Heart right ventricle (tissue), 16 donors: ENCODE measurements at places on chromosomes 7 and 10. TPM values are rescaled to one million over a fixed set of nuclear protein-coding genes. Genes with fewer than 3 reads are reported as not detected.
A peak's percentile ranks its signal among the peaks of the same experiment; 100 is the strongest.

The RELN gene
- total RNA-seq, result 0.62 TPM

The PAX2 gene
- total RNA-seq, result not detected

The SSBP1 gene
- total RNA-seq, result 110 TPM

The VGF gene
- not detected for total RNA-seq

The PRLHR gene
- not detected for total RNA-seq

- peaks cover 5% of the 10 kb centered on the region for H3K4me1 ChIP-seq
- no peak overlapping the region for H3K4me3 ChIP-seq
- no peak overlapping the region for H3K27ac ChIP-seq
These were observed 5.2 kb upstream of the HTR7 start for GRCh38 chr10:90862908-90863514.

DNA sequence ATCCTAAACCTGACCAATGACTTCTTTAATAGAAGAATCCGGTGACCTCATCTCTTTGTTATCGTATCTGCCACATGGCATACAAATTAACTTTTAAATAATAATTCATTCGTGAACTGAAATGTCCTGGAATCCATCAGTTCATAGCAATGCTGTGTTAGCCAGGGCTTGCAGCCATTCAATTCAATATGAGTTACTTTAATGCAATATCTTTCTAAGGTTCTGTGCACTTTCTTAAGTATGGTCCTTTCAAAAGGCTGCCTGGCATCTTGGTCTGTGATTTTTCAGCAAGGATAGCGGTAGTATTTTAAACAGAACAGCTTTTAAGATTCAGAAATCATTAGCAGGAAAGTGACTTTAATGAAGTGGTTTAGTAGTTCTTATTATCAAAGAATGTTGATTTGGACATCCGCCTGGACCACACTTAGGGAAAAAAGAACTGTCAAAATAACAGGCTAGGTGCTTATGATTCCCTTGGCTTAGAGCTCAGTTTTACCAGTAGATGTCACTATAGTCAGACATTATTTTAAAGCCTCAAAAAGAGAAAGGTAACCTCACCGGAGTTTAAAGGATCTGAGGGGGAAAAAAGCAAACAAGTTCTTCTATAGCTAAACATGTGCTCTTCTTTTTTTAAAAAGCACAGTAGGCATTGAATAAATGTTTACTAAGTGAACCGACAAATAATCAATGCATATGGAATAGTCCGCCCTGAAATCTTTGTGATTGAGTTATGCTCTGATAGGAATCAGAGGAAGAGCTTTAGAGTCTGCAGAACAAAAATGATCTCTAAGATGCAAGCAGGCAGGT lies 22.7 kb downstream of the SLC35G1 start:
- H3K36me3 ChIP-seq, result no peaks in the 10 kb centered on the region
- H3K27me3 ChIP-seq, result no peaks in the 10 kb centered on the region
- no peak overlapping the region for H3K27ac ChIP-seq
- H3K4me1 ChIP-seq, result peaks cover 14% of the 10 kb centered on the region

DNA sequence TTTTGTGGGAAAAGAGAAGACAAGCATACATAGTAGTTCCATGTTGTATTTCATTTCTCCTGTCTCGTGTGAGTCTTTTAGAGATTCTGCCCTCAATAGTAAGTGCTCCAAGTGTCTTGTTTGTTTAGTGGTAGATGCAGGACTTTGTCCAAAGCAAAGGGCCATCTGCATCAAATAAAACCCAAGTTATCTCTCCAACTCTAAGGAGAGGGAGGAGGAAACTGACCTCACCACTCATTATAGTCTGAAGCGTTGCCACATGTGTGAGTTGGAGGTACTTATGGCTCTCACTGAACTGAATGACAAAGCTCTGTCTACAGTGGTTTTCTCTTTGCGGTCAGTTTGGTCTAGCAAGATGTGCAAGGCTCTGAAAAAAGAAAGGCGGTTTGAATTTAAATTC lies 272.6 kb downstream of the DOCK4 start:
- H3K4me3 ChIP-seq, result no peak overlapping the region
- DNase-seq, result no peak
- no peaks in the 10 kb centered on the region for H3K36me3 ChIP-seq
- no peak overlapping the region for H3K27ac ChIP-seq
- H3K4me1 ChIP-seq, result peaks cover 7% of the 10 kb centered on the region

DNA sequence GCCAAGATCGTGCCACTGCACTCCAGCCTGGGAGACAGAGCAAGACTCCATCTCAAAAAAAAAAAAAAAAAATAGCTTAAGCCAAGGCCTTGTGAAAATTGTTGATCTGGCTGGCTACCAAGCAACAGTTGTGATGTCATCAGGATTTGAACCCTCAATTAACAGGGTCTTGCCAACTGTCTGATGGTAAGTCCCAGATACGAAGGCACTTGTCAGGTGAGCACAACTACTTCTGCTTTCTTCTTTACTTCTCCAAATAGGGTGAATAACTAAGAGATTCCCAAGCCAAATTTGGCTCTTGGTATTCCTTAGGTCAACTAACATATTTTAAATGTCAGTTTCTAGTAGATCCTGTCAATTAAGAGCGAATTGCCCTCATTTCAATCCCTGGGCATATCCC lies 47.4 kb downstream of the ANKRD61 start:
- H3K36me3 ChIP-seq, result no peaks in the 10 kb centered on the region
- H3K27ac ChIP-seq, result no peak overlapping the region
- DNase-seq, result no peak
- H3K4me1 ChIP-seq, result no peaks in the 10 kb centered on the region

DNA sequence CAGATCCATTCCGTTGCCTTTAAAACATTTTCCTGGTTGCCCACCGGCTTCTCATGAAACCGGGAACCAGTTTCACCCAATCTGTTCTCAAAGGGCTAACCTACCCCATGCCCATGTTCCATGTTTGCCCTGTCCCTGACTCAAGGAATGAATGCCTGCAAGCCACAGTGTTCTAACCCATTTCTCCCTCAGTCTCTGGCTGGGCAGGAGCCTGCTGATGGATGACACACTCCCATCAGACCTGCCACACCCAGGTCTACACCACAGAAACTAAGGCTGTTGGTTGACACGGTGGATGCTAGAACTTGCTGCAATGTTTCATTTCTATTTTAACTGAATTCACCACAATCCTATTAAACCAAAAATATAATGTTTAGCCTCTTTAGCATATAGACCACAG lies 15.6 kb downstream of the CLRN3 start:
- no peaks in the 10 kb centered on the region for H3K27me3 ChIP-seq
- H3K4me1 ChIP-seq, result no peaks in the 10 kb centered on the region
- no peak for DNase-seq
- no peak overlapping the region for H3K4me3 ChIP-seq

GRCh38 chr7:135210888-135211178 lies 493 bp downstream of the WDR91 start:
- H3K27ac ChIP-seq, result peak overlapping the region; percentile 93
- no peaks in the 10 kb centered on the region for H3K36me3 ChIP-seq
- no peak for DNase-seq
- H3K27me3 ChIP-seq, result no peaks in the 10 kb centered on the region
- peak overlapping the region; percentile 84 for H3K4me3 ChIP-seq
- H3K4me1 ChIP-seq, result peaks cover 24% of the 10 kb centered on the region

- no peak overlapping the region for H3K4me3 ChIP-seq
- peak overlapping the region; percentile 52 for H3K27ac ChIP-seq
- DNase-seq, result no peak
- H3K27me3 ChIP-seq, result no peaks in the 10 kb centered on the region
- H3K4me1 ChIP-seq, result peaks cover 43% of the 10 kb centered on the region
- H3K36me3 ChIP-seq, result peaks cover 22% of the 10 kb centered on the region
These were observed 9.9 kb downstream of the SAMD8 start for GRCh38 chr10:75121322-75121721.

- no peak overlapping the region for H3K4me3 ChIP-seq
- no peak for DNase-seq
- no peak overlapping the region for H3K27ac ChIP-seq
These were observed 19.9 kb downstream of the FAM241B start for GRCh38 chr10:69649786-69650550.

- H3K4me1 ChIP-seq, result no peaks in the 10 kb centered on the region
These were observed 339.8 kb upstream of the LRRTM3 start for GRCh38 chr10:66586073-66586472.

- H3K27ac ChIP-seq, result no peak overlapping the region
- H3K4me1 ChIP-seq, result peaks cover 9% of the 10 kb centered on the region
- DNase-seq, result no peak
- H3K36me3 ChIP-seq, result no peaks in the 10 kb centered on the region
These were observed 52.6 kb downstream of the GALNT11 start for GRCh38 chr7:152078025-152078424.

- no peak for DNase-seq
- no peaks in the 10 kb centered on the region for H3K4me1 ChIP-seq
- peak overlapping the region; percentile 85 for H3K27ac ChIP-seq
- no peak overlapping the region for H3K4me3 ChIP-seq
These were observed 107.8 kb downstream of the GALNT17 start for GRCh38 chr7:71239586-71240268.

DNA sequence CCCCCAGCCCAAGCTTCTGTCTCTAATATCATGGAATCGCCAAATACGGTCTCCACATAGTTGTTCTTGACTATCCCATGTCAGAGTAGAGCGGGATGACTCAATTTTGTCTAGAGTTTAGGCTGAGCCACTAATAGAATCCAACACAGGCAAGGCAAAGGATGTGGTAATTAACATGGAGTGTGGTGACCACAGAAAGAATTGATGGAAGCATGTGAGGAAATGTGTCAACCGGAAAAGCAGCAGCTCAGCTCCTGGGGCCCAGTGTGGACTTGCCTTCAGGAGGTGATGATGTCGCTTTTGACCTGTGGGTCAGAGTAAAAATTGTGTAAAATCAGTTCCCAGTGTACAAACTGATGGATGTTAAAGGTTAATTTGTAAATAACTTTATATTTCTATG lies 139.3 kb upstream of the KLF6 start:
- H3K36me3 ChIP-seq, result no peaks in the 10 kb centered on the region
- no peak overlapping the region for H3K4me3 ChIP-seq
- peaks cover 26% of the 10 kb centered on the region for H3K4me1 ChIP-seq
- H3K27me3 ChIP-seq, result no peaks in the 10 kb centered on the region
- H3K27ac ChIP-seq, result no peak overlapping the region
